Ureter (tissue), 1 donor: ENCODE measurements at places on chromosomes 1 and 21. TPM values are rescaled to one million over a fixed set of nuclear protein-coding genes. Genes with fewer than 3 reads are reported as not detected.

- DNase-seq = no peak
Measured at GRCh38 chr1:923991-924655, 400 bp downstream of the SAMD11 start.

GRCh38 chr1:116569776-116570357 is 959 bp downstream of the CD58 start:
- peak; percentile 60 for DNase-seq

GRCh38 chr1:206447792-206448191 is 22.5 kb upstream of the IKBKE start:
- no peak for DNase-seq

- DNase-seq = no peak
Measured at GRCh38 chr1:98030976-98031375, 110.1 kb upstream of the DPYD start.

GRCh38 chr1:14910984-14911721 is 242.4 kb upstream of the TMEM51 start:
- peak; percentile 64 for DNase-seq

DNA sequence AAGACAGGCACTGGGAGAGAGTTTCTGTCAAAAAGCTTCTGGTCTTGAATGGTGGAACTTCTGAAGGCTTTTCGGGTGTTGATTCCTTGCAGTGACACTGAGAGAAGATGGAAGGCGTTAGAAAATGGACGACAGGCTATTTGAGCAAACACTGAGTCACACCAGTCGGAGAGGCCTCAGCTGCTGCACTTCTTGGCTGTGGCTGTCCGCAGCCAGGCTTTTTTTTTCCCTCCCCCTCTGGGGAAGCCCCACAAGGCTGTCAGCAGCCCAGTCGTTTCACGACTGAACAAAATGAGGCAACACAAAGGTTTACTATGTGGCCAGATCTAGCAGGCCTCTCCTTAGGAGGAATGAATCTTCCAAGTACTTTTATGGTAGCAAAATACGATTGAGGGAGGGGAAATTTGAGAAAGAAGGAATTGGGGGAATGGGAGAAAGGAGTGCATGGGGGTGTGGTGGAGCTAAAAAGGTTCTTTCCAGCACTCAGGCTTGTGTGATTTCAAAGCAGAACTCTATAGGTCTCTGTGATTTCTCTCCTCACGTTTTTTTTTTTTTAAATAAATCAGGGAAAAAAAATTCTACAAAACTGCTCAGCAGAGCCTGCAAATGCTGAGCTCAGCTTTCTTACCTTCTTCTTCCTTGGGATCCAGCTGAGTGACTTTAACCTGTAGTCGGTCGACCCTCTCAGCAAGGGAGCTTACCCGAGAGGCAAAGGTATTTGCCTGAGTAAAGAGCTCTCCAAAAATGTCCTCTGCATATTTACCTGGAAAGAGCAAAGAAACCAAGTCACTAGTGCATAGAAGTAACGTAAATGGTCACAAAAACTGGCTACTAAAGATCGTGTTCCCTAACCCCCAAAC is 26.1 kb downstream of the GPR3 start:
- DNase-seq = peak; percentile 82

GRCh38 chr21:36511484-36512220 is 31.7 kb upstream of the CLDN14 start:
- no peak for DNase-seq

DNA sequence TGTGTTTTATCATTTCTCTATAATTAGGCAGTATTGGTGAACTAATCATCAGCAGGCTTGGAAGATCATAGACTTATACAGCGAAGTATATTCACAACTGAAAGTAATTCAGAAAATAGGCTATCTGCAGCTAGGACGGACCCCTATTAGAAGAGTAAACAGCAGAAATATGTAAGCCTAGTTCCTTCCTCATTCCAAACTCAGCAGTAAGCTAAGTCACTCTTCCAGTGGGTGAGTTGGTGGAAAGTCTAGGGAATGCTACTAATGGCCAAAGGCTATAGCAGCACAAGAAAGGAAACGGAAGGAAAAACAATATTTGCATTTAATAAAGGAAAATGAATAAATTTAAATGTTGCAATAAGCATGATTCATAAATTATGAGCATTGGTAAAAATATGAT is 918.1 kb upstream of the TMPRSS15 start:
- DNase-seq = no peak

- DNase-seq = no peak
Measured at GRCh38 chr1:115650961-115651360, 9.2 kb downstream of the VANGL1 start.

- DNase-seq = no peak
Measured at GRCh38 chr1:205692423-205692822, 12.1 kb upstream of the SLC45A3 start.

DNA sequence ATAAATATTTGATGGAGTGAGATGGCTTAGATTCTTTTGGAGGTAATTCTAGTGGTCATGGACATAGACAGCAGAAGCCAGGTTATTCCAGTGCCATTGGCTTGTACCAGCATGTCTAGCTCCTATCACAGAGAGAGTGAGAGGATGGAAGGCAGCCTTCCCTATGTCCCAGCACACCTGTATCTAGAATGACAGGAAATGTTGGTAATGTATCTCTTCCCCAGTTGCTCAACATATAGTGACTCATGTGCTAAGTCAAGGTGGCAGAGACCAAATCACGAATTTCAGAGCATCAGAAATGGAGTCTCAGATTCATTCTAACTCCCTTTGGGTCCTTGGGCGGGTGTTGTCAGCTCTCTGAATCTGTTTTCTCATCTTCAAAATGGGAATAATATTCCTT is 28.4 kb downstream of the METTL13 start:
- no peak for DNase-seq

- no peak for DNase-seq
Measured at GRCh38 chr1:205054013-205054412, 11.0 kb downstream of the CNTN2 start.

GRCh38 chr1:4165686-4166300 is 265.7 kb upstream of the C1orf174 start:
- DNase-seq = no peak

DNA sequence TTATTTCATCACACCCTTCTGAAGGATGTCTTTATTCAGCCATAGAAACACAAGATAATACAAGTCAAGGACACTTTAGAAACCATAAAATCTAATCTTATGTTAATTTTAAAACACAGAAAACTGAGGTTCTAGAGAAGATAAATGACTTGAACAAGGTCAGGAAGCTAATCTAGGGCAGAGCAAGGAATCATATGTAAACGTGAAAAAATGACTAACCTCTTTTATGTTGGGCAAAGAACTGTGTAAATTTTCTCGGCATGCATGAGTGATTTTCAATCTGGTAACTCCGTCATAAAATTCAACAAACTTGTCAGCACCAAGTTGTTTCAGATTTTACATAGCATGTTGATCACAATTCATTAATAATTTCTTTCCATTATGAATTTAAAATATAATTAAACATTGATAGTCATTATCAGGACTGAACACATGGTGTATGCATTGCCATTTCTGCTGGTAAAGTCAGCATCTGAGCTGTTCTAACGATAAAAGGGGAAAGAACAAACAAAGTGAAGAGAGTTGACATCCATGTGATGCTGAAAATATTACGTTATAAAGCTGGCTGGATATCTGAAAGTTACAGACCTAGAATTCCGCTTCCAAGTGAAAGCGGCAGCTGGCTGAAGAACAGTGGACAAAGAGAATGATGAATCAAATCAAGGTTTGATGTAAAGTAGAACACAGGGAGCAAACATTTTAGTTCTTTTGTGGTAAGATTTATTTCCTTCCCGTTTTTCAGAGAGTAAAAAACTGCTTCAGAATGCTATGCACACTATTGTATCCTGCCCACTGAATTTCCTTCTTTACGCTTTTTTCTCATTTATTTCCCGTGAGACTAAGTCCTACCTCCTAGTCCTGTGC is 1037.4 kb upstream of the TMPRSS15 start:
- DNase-seq = no peak

The TNFRSF18 gene
- total RNA-seq = 3.3 TPM

The GSTM2 gene
- 104 TPM for total RNA-seq

The MEGF6 gene
- total RNA-seq = 22.2 TPM

The DTL gene
- total RNA-seq = 1.6 TPM

The CD5L gene
- not detected for total RNA-seq

The SH2D1B gene
- total RNA-seq = 0.16 TPM

The WNT4 gene
- total RNA-seq = 3.7 TPM

The HLX gene
- 7.5 TPM for total RNA-seq

The GUCA2A gene
- total RNA-seq = not detected

The DNAJC6 gene
- total RNA-seq = 3.4 TPM

The CFHR1 gene
- 2.3 TPM for total RNA-seq

The CYP2J2 gene
- total RNA-seq = 20.4 TPM

The PKP1 gene
- total RNA-seq = 58.1 TPM
